ENCODE measurements at places on chromosomes 1 and 21. TPM values are rescaled to one million over a fixed set of nuclear protein-coding genes. Genes with fewer than 3 reads are reported as not detected.

Gene FCRL4
- polyA plus RNA-seq: not detected

Gene ZNF648
- 0.33 TPM for polyA plus RNA-seq

Gene KANK4
- polyA plus RNA-seq: 20.8 TPM

Gene COG2
- polyA plus RNA-seq: 29.8 TPM

Gene MPL
- polyA plus RNA-seq: 1.5 TPM

Gene CERS2
- 292 TPM for polyA plus RNA-seq

Gene OR2T5
- polyA plus RNA-seq: not detected

Gene PTPRU
- 13.0 TPM for polyA plus RNA-seq

Gene RBP7
- 38.9 TPM for polyA plus RNA-seq

GRCh38 chr1:171801487-171801891, 20.0 kb downstream of the METTL13 start:
- DNase-seq: no peak

DNA sequence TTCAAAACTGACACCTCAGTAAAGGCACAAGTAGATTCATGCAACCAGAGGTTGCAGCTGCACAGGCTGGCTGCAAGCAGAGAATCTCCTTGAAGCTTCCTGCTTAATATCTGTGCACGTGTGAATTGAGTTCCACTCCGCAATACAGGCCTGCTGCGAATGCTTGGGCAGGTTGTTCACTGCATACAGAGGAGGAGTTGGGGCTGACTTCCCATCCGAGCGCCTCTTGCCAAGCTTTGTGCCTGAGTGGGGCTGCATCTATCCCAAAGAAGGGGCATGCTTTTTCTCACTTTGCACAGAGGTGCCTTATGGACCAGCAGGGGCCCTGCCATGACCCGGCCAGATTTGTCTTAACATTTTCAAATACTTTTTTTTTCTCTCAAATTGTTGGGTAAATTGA, 17.9 kb upstream of the PADI1 start:
- DNase-seq: no peak

DNA sequence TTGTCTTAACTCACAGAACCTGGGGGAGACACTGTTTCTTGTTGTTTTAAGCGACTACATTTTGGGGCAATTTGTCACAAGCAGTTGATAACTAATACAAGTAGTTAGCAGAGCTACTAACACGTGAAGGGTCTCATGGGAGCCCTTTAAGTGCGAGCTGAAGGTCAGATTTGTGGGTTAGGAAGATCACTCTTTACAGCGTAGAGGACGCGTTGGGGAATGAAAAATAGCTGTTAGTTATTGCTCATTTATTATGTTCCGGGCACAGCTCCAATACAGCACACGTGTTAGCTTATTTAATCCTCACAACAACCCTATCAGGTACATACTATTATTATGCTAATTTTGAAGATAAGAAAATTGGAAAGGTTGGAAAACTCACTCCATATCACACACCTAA, 95.9 kb downstream of the ACTL8 start:
- DNase-seq: no peak

DNA sequence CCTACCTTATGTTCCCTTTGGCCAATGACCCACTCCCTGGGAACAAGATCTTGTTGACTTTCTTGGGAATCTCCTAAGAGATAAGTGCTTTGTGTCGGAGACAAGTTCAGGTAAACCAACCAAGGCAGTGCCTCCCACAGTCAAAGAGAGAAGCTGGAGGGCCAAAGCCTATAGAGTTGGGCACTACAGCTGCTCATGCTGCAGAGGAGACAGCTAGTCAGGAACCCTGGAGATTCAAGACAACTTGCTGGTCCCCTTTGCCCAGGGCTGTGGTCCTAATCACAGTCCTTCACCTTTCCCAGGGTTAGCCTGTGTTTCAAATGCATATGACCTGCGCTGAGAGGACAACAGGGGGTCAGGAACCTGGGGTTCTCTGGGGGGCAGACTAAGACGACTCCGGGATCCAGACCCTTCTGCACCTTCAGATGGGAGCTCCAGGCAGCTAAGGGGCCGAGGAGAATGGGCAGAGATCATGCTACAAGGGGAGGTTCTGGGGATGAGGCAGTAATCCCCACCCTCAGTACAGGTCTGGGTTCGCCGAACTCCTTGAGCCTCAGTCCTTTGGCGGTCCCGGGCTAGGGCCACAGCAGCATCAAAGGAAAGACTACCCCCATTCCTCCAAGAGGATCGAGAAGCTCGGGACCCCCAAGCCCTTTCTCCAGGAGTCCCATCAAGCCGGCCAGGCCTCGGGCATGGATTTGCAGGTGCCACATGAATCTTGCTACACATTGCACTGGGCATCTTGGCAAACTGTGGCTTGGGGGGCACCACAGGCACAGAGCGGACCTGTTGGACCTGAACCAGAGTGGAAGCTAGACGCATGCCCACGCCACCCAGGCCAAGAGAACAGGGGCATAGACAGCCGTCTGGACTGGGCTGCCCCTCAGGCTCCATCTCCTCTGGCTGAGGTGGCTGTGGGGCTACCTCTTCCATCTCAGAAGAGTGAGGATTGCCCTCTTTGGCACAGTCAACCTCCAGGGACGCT, 2.0 kb upstream of the USF1 start:
- no peak for DNase-seq

DNA sequence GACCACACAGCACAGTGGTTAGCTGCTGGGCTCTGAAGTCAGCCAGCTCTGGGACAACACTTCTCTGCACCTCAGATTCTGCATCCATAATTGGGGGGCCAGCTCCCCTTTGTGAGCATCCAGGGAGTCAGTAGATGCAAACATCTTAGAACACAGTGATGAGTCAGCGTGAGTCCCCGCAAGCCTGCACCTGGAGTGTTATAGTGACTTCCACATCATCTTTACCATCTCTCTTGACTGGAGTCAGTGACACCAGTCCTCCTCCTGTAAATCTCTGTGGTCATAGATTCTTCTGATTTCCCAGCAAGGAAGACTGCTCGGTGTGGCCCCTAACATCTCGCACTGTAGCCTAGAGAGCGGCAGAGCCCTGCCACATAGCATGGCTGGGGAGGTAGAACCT, 13.9 kb upstream of the EDN2 start:
- no peak for DNase-seq

DNA sequence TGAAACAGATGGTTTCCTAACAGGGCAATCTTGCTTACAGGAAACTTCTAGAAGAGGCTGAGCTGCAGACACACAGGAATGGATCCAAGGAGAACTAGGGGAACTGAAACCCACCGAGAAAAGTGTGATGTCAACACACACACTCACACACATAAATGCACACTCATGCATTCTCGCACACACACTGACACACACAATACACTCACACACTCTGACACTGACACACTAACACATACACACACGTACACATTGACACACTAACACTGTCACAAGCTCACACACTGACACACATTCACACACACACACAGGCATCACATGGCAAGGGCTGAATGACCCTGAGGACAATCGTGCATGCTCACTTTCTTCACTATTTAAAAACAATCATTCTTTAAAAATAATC, 142.7 kb downstream of the NPHP4 start:
- no peak for DNase-seq

DNA sequence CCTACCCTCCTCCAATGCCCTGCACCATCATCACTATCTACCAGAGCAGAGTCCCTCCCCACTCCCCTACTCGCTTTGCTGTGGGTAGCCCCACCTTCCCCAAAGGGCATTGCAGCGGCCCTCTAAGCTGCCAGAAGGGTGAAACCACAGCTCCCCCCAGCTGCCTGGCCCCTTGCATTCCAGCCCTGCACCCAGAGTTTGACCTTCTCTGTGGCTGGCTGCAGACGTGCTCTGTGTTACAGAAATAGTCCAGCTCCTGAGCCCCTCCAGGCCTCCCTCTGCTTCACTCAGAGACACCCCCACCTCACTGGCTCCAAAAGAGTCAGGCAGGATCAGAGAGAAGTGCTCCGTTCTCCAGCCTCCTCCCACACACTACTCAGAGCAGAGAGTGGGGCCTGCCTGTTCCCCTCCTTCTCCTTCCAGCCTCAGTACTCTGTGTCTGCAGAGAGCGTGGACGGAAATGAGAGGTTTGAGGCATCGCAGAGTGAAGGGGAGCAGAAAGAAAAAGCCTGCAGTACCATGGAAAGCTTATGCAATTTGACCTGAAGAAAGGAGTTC, 63.2 kb downstream of the PLEKHA6 start:
- DNase-seq: no peak

DNA sequence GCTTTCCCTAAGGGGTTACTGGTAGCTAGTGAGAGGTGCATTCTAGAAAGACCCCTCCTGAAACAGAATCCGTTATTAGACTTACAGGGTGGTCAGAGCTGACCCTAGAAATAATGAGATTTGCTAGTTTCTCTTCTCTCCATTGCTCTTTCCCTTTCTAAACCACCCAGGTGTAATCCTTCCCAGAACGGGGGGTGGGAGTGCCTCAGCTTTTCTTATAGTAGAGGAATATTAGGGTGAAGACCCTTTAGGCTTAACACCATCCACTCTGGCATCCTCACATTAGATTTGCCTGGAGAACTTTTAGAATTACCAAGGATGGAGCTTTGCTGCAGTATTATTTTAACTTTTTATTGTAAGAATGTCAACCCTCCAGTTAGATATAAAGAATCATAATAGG, 49.4 kb downstream of the CAPN9 start:
- DNase-seq: no peak

DNA sequence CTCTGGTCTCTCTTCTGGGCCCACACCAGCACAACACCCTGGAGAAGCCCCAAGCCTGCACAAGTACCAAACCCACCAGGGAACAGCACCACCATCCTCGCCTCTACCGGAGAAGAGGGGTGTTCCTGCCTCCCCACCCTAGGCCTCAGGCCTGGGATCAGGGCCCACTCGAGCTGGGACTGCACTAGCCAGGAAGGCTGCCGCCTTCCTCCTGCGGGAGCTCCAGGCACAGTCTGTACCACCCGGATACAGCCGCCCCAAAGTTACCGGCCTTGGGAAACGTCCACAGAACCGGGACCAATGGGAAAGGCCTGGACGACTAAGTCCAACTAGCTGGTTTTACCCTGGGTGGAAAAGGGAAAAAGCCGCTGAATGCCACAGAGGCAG, 3.4 kb downstream of the TAL1 start:
- DNase-seq: no peak

- DNase-seq: no peak
Measured at GRCh38 chr21:31130821-31131220, 92.5 kb upstream of the KRTAP19-8 start.

DNA sequence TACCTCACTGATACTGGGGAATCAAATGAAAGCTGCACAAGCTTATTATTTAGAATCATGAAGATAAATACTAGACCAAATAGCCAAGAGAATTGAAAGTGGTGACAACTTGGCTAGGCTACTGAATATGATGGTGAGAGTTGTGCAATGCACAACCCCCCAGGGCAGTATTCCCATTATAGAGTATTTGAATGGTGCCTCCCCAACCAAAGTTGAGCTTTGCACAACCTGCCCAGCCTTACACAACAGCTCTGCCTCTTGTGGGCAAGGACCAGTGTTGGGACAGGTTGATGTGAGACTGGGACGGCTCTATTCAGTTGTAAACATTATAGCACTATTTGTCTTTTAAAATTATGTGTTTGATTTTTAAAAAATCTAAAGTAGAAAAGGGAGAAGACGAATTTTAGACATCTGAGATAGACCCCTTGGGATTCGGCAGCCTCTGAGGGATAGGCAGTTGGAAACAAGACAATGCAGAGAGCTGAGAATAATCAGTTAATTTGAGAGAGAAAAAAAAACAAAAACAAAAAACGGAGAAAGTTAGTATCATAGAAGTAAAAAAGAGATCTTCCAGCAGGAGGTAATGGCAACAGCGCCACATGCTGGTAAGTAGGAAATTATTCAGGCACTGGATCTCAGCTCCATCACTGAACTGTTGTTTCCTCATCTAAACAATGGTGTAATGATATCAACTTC, 91.0 kb upstream of the KCNA3 start:
- peak; percentile 17 for DNase-seq
